ENCODE measurements at places on chromosomes 4 and X.
A peak's percentile ranks its signal among the peaks of the same experiment; 100 is the strongest.

GRCh38 chr4:163895378-163896005, 401.0 kb downstream of the TMA16 start:
- DNase-seq, result no peak

GRCh38 chr4:84956014-84956413, 10.5 kb downstream of the WDFY3 start:
- DNase-seq, result no peak

- DNase-seq, result no peak
Observed at GRCh38 chr4:101232074-101232776, 115.1 kb downstream of the PPP3CA start.

DNA sequence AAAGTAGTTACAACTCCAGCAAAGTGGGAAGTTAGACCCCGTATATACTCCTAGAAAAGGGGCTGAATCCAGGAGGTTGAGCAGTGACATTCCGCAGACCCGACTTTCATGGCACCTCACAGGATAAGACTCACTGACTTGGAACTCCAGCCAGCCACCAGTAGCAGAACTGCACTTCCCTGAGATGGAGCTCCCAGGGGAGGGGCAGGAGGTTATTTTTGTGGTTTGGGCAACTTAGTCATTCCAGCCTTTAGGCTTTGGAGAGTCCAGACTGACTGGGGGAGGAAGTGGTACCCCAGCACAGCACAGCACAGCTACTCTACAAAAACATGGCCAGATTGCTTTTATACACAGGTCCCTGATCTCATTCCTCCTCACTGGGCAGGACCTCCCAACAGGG, 319.1 kb downstream of the PCDH19 start:
- no peak for DNase-seq

- DNase-seq, result peak; percentile 89
Observed at GRCh38 chr4:88382621-88383020, 4.0 kb downstream of the HERC6 start.

- no peak for DNase-seq
Observed at GRCh38 chr4:52510939-52511565, 148.0 kb downstream of the USP46 start.
